ENCODE measurements at places on chromosomes 6 and 20. TPM values are rescaled to one million over a fixed set of nuclear protein-coding genes. Genes with fewer than 3 reads are reported as not detected.

DNA sequence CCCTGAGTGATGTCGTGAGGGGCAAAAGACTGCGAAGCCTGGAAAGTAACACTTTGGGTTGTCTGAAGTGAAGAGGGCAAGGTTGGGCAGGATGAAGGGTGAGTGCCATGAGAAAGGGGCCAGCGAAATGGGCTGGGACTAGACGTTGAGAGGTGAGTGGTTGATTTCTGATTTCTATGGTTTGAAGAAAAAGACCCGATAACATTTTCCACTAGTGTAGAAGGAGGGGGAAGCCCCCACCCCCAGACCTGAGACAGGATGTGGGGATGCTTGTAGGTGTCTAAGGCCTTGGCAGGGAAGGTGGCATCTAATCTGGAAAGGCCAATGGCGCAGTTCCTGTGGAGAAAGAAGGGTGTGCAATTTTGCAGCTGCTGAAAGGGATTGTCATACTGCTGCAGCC is 25.3 kb upstream of the KIF3B start:
- DNase-seq: no peak
- H3K4me3 ChIP-seq: no peak overlapping the region
- no peaks in the 10 kb centered on the region for H3K27me3 ChIP-seq

GRCh38 chr6:24802271-24803059 is 3.7 kb upstream of the ARMH2 start:
- H3K27me3 ChIP-seq: no peaks in the 10 kb centered on the region
- H3K4me3 ChIP-seq: no peak overlapping the region
- peaks cover 48% of the 10 kb centered on the region for H3K36me3 ChIP-seq
- no peak for DNase-seq
- no peaks in the 10 kb centered on the region for H3K4me1 ChIP-seq

TRIM31 gene
- total RNA-seq: 0.39 TPM

GRCh38 chr6:132478266-132478665 is 34.6 kb downstream of the STX7 start:
- H3K27ac ChIP-seq: no peak overlapping the region
- H3K4me1 ChIP-seq: no peaks in the 10 kb centered on the region
- no peaks in the 10 kb centered on the region for H3K27me3 ChIP-seq
- DNase-seq: no peak

GRCh38 chr6:131645846-131646245 is 8.7 kb downstream of the ENPP3 start:
- H3K36me3 ChIP-seq: no peaks in the 10 kb centered on the region
- no peak overlapping the region for H3K27ac ChIP-seq
- no peaks in the 10 kb centered on the region for H3K4me1 ChIP-seq
- H3K27me3 ChIP-seq: no peaks in the 10 kb centered on the region

GRCh38 chr6:72642435-72642834 is 20.6 kb downstream of the KCNQ5 start:
- no peak for DNase-seq
- H3K4me1 ChIP-seq: no peaks in the 10 kb centered on the region
- no peaks in the 10 kb centered on the region for H3K27me3 ChIP-seq
- no peak overlapping the region for H3K27ac ChIP-seq
- H3K4me3 ChIP-seq: no peak overlapping the region

DNA sequence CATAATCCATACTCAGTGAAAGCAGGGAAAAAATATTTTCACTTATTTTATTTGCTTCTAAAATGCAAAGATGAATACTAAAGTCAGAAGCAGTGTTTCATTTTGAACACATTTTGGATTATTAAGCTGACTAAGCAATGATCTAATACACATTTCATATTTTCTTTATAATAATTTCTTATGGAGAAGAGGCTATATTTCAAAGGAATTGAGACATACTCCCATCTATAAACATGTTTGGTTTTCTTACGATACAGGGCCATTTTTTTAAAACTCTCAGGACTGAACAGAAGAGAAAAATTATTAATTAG is 26.9 kb upstream of the VAPB start:
- H3K27ac ChIP-seq: no peak overlapping the region
- H3K36me3 ChIP-seq: peaks cover 70% of the 10 kb centered on the region
- DNase-seq: no peak
- H3K4me3 ChIP-seq: no peak overlapping the region
- H3K4me1 ChIP-seq: no peaks in the 10 kb centered on the region
- H3K27me3 ChIP-seq: no peaks in the 10 kb centered on the region

WFDC2 gene
- 232 TPM for total RNA-seq

DNA sequence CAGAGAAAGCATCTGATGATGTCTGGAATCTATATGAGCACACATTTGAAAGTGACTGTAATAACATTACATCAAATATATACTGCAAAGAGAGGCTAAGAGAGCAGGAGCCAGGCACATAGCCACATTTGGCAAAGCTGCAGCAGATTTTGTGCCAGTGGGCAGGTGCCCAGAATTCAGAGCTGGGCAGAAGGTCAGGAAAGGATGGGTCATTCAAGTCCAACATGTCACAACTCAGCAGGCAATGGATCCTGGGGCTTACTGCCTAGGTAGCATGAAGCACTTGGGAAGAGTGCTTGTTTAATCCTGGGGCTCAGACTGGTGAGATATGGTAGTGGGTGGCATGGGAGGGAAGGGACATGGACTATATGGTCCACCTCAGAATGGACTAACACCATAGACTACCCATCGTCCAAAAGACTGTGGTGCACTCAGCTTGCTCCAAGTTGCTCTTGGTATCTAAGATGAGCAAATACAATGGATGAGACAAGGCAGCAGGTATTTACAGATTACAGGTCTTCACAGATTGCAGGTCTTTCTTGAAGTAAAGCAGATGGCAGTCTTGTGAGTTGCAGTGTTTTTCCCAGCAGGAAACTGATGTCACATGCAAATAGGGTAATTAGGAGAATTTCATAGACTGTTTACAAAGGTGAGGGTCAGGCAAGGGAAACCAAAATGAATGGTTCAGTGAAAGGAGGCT is 31.2 kb upstream of the SHLD1 start:
- no peak overlapping the region for H3K4me3 ChIP-seq
- DNase-seq: no peak
- no peaks in the 10 kb centered on the region for H3K36me3 ChIP-seq
- H3K4me1 ChIP-seq: no peaks in the 10 kb centered on the region
- H3K27ac ChIP-seq: no peak overlapping the region
- H3K27me3 ChIP-seq: no peaks in the 10 kb centered on the region

SNX9 gene
- 25.3 TPM for total RNA-seq

DNA sequence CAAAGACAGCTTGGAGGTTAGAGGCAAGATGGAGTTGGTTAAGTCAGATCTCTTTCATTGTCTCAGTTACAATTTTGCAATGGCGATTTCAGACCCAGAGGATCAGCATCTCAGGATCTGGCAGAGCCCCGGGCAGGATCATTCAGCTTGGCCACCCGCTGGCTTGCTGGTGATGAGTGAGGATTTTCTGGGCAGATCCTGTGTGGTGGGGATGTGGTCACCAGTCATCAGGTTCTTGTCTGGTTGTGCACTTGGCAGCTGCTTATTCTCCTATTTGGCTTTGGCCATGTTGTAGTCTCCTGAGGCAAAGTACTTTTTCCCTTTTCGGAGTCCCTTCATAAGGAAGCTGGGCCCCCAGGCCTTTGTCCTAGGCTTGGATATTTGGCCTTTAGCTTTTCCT is 953.9 kb downstream of the KIF16B start:
- DNase-seq: no peak
- no peaks in the 10 kb centered on the region for H3K27me3 ChIP-seq
- no peaks in the 10 kb centered on the region for H3K36me3 ChIP-seq
- H3K27ac ChIP-seq: no peak overlapping the region

- no peaks in the 10 kb centered on the region for H3K4me1 ChIP-seq
- H3K27me3 ChIP-seq: no peaks in the 10 kb centered on the region
- no peak overlapping the region for H3K27ac ChIP-seq
- H3K4me3 ChIP-seq: no peak overlapping the region
- peaks cover 59% of the 10 kb centered on the region for H3K36me3 ChIP-seq
These were observed 27.8 kb downstream of the ERMARD start for GRCh38 chr6:169779092-169779815.
